A549 (cell line): ENCODE measurements at places on chromosomes 4 and X. TPM values are rescaled to one million over a fixed set of nuclear protein-coding genes. Genes with fewer than 3 reads are reported as not detected.

Gene ZFYVE28
- 1.5 to 2.1 TPM (median 1.6 TPM) in 3 replicates for polyA plus RNA-seq

DNA sequence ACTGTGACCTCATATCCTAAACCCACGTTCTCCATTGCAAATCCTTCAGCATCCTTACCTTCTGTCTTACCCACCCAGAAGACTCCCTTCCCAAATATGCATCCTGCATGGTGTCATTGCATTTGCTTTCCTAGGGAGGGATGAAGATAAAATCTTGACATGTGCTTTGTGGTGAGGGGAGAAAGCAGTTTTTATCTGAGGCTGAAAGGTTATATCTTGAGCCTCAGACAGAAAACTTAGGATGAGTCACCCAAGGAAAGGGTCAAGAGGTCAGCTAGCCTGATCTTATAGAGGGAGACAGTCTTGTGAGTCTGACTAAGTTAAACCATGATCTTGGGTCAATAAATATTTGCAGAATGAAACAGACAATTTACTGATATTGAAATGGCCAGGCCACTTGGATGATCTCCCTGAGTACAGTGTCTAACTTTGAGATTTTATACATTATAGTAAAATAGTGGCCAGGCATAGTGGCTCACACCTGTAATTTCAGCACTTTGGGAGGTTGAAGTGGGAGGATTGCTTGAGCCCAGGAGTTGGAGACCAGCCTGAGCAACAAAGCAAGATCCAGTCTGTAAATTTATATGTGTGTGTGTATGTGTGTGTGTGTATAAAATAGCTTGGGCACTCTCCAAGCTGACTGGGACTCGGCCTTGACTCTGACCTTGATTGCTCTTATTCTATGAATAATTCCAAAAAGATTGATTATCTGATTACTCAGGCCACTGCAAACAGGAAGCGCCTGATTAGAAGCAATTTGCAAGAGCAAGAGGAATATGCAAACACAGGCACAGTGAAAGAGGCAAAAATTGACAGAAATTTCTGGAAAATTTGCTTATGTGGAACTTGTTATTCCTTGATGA lies 15.4 kb upstream of the FAM9C start:
- peak; percentile 36 for DNase-seq

Gene SHROOM4
- not detected in 3 replicates for polyA plus RNA-seq

GRCh38 chr4:125368146-125368545 lies 53.4 kb downstream of the FAT4 start:
- no peak for DNase-seq

DNA sequence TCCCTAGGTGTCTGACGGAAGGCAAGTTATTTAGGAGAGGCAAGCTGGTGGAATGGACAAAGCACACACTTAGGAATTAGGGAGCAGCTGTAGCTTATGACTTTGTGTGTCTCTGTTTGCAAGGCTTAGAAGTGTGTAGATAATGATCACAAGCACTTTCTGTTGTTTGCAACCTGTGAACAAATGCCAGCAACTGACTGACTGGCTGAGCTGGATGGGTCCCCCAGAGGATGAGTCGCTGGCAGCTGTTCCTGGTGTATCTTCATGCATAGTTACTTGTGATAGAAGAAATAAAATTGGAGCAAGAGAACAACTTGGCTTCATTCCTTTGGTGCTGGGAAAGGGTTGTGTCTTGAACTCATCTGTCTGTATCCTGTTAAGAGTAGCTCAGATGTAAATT lies 64.2 kb upstream of the BEND4 start:
- no peak for DNase-seq

DNA sequence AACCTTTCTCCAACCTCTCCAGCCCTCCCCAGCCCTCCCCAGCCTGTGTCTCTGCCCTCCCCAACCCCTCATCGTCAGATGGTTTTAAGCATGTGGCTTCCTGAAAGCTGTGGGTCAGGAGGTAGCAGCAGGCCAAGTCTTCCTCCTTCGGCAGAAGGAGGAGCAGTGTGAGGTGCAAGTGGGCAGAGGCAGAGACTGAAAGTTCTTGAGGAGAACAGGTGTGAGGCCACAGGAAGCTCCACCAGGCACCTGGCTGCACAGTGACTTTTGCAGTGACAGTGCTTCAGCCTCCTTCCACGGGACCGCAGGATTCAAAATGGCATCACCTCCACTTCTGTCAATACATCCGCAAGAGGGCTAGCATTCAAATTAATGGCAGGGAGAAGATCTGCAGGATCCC lies 203.9 kb upstream of the LEF1 start:
- DNase-seq = no peak

Gene RHOXF2B
- not detected in 3 replicates for polyA plus RNA-seq

DNA sequence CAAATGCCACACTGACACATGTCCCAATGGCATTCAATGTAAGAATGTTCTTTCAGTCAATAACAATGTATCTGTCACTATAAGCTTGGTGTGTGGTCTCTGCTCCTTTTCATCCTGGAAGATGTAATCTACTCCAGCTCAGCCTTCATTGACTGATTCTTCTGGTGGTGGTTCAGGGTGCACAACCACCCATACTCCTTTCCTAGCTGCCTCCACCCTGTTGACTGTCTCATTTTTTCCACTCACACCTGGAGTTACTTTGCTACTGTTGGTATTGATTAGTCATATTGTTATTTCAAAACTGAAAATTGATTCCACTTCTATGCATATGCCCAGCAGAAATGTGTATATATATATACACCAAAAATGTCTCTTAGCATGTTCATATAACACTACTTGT lies 140.5 kb downstream of the ASB9 start:
- DNase-seq = no peak

GRCh38 chrX:155333544-155334100 lies 792 bp downstream of the CLIC2 start:
- DNase-seq = no peak
